ENCODE measurements at places on chromosomes 11 and 22. TPM values are rescaled to one million over a fixed set of nuclear protein-coding genes. Genes with fewer than 3 reads are reported as not detected.

Gene MGAT3
- 0.23 TPM for total RNA-seq

Gene OR8D1
- not detected for total RNA-seq

Gene GAS2
- total RNA-seq: 0.68 TPM

Gene CHRM1
- total RNA-seq: not detected

Gene APOBEC3H
- total RNA-seq: 0.70 TPM

Gene OR5AN1
- not detected for total RNA-seq

Gene ANO1
- 5.3 TPM for total RNA-seq

Gene GLB1L2
- total RNA-seq: 0.23 TPM

Gene FIBIN
- 61.7 TPM for total RNA-seq

Gene KDM4D
- 0.60 TPM for total RNA-seq

Gene SCN4B
- not detected for total RNA-seq

Gene SERGEF
- total RNA-seq: 39.4 TPM

Gene C11orf52
- total RNA-seq: 0.38 TPM

Gene DDX17
- total RNA-seq: 217 TPM

Gene DRD2
- total RNA-seq: not detected

Gene SAA4
- total RNA-seq: not detected

Gene C11orf16
- total RNA-seq: not detected

Gene CHST1
- 0.15 TPM for total RNA-seq

Gene ST14
- under 0.01 TPM for total RNA-seq

Gene SLC35E4
- 5.7 TPM for total RNA-seq

Gene MRPL11
- 20.7 TPM for total RNA-seq

Data from smooth muscle cell of the coronary artery (primary cell).